ENCODE measurements at places on chromosomes 11 and 22. TPM values are rescaled to one million over a fixed set of nuclear protein-coding genes. Genes with fewer than 3 reads are reported as not detected.

- H3K36me3 ChIP-seq: peaks cover 5% of the 10 kb centered on the region
- no peaks in the 10 kb centered on the region for H3K27me3 ChIP-seq
- no peak overlapping the region for H3K27ac ChIP-seq
Measured at GRCh38 chr11:93756748-93757147, 15.3 kb downstream of the C11orf54 start.

GRCh38 chr11:12064136-12064953 is 46.0 kb upstream of the MICAL2 start:
- DNase-seq: no peak
- H3K4me1 ChIP-seq: no peaks in the 10 kb centered on the region
- H3K36me3 ChIP-seq: no peaks in the 10 kb centered on the region
- H3K4me3 ChIP-seq: no peak overlapping the region

DNA sequence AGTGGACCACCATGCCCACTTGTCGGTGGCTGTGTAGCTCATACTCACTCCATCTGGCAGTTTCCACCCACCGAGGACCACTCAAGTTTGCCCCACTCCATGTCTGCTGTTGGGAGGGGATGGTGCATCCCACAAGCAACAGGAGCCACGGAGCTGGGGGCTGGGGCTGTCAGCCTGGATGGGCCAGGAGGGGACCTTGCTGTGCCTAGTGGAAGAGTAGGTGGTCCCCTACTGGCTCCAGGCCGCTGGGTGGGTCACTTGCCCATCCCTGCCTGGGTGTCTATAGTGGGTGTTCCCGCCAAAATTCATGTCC is 57.0 kb downstream of the SMIM38 start:
- DNase-seq: no peak
- no peaks in the 10 kb centered on the region for H3K36me3 ChIP-seq
- H3K4me3 ChIP-seq: no peak overlapping the region

DNA sequence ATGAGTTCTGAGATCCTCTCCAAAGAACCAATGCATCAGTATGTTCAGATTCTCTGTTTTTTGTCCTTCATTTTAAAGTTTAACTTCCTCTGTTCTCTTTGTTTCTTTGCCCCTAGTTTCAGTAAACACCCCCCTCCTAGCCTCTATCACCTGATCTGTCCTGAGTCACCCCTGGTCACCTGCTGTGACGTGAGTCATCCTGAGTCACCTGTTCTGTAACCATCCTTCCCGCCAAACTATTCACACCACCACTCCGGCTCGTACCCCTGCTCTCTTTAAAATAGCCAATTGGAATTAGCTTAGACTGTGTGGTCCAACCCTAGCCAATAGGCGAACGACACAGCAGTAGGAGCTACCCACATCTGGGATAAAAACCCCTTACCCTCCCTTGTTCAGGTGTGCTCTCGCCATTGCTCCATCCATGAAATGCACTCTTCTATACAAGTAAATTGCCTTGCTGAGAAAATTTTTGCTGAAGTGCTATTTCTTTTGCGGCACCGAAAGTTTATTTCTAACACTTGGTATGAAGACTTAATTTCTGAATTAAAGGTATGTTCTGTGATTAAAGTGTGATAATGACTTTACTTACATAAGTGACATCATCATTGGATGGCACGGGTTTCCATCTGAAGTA is 318.4 kb downstream of the AASDHPPT start:
- H3K27me3 ChIP-seq: no peaks in the 10 kb centered on the region
- no peak for DNase-seq
- no peaks in the 10 kb centered on the region for H3K36me3 ChIP-seq
- H3K4me3 ChIP-seq: no peak overlapping the region
- no peaks in the 10 kb centered on the region for H3K4me1 ChIP-seq
- no peak overlapping the region for H3K27ac ChIP-seq

DNA sequence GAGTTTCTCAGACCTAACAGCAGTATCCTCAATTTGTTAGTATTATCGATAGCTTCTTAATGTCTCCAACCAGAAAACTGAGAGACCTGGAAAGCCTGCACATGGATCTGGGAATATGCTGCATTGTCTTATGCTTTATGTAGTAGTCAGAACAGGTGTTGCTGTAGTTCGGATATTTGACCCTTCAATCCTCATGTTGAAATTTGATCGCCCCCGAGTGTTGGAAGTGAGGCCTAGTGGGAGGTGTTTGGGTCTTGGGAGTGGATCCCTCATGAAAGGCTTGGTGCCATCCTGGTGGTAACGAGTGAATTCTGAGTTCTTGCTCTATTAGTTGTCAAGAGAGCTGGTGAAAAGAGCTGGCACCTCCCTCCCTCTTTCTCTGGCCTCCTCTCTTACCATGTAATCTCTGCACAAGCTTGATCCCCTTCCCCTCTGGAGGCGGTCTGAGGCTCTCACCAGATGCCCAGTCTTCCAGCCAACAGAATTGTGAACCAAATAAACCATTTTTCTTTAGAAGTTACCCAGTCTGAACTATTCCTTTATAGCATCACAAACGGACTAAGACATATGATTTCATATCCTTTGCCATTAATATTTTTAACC is 227.1 kb downstream of the DDX10 start:
- H3K4me1 ChIP-seq: no peaks in the 10 kb centered on the region
- H3K4me3 ChIP-seq: no peak overlapping the region
- no peaks in the 10 kb centered on the region for H3K27me3 ChIP-seq
- H3K36me3 ChIP-seq: no peaks in the 10 kb centered on the region

- H3K27me3 ChIP-seq: no peaks in the 10 kb centered on the region
- no peak overlapping the region for H3K4me3 ChIP-seq
- H3K36me3 ChIP-seq: no peaks in the 10 kb centered on the region
- H3K27ac ChIP-seq: no peak overlapping the region
Measured at GRCh38 chr11:22635689-22636088, 10.1 kb upstream of the FANCF start.

DNA sequence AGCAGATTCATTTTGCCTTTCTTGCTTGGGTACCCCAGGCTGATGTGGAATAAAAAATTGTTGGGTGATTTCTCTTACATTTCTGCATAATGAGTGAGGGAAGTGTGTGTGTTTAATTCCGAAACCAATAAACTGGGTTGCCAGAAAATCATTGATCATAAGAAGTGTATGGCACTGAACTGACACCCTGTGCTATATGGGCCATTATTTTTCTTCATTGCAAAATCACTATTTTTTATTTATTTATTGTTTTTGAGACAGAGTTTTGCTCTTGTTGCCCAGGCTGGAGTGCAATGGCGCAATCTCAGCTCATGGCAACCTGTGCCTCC is 14.6 kb upstream of the HIKESHI start:
- H3K27ac ChIP-seq: no peak overlapping the region
- no peaks in the 10 kb centered on the region for H3K27me3 ChIP-seq
- no peaks in the 10 kb centered on the region for H3K4me1 ChIP-seq
- H3K36me3 ChIP-seq: peaks cover 1% of the 10 kb centered on the region
- no peak for DNase-seq

DNA sequence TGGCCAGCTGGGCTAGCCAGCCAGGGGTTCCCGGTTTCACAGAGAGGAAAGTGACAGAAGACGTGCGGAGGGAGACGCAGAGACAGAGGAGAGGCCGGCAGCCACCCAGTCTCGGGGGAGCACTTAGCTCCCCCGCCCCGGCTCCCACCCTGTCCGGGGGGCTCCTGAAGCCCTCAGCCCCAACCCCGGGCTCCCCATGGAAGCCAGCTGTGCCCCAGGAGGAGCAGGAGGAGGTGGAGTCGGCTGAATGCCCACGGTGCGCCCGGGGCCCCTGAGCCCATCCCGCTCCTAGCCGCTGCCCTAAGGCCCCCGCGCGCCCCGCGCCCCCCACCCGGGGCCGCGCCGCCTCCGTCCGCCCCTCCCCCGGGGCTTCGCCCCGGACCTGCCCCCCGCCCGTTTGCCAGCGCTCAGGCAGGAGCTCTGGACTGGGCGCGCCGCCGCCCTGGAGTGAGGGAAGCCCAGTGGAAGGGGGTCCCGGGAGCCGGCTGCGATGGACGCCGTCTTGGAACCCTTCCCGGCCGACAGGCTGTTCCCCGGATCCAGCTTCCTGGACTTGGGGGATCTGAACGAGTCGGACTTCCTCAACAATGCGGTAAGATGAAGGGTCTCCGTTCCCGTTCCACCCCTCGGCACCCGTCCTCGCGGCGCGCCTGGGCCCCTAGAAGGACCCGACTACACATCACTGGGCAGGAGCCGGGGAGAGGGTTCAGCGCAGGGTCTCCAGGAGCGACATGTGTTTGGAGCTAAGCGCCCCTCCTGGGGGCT is at the start of gene CREB3L1:
TSS of gene CREB3L1 (plus strand) at position 41 of the 765 bp plus-strand sequence. CDS start at position 491, 450 bp downstream.
- no peaks in the 10 kb centered on the region for H3K36me3 ChIP-seq
- no peaks in the 10 kb centered on the region for H3K27me3 ChIP-seq
- no peak within 1 kb of the TSS for H3K27ac ChIP-seq
- peak; percentile 64 for DNase-seq
- no peaks in the 10 kb centered on the region for H3K4me1 ChIP-seq
- H3K4me3 ChIP-seq: peak within 1 kb of the TSS; percentile 24

Gene GNB1L
- total RNA-seq: 4.7 TPM

Gene SERPIND1
- 0.15 TPM for total RNA-seq

Measured in aorta (tissue), 5 donors.